Left colon (tissue), 2 donors: ENCODE measurements at places on chromosomes 7 and 10.

- DNase-seq = no peak
These were observed 382.6 kb downstream of the LRMDA start for GRCh38 chr10:75814014-75814413.

DNA sequence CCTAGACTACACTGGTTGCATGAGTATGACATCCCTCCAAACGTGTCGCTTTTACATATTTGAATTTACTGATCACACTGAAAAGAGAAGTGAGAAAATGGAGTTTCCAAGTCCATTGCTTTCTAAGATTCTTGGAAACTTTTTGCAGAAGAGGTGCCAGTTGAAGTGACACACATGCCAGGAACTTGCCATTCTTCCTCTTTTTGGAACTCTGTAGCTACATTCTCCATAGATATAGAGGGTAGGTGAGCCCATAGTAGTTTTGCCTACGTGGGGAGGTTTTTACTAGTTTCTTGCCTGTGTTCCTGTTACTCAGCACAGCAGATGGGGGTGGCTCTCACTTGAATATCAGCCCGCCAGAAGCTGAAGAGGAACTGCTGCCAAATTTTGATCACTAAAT, 286.6 kb upstream of the NRP1 start:
- DNase-seq = no peak

DNA sequence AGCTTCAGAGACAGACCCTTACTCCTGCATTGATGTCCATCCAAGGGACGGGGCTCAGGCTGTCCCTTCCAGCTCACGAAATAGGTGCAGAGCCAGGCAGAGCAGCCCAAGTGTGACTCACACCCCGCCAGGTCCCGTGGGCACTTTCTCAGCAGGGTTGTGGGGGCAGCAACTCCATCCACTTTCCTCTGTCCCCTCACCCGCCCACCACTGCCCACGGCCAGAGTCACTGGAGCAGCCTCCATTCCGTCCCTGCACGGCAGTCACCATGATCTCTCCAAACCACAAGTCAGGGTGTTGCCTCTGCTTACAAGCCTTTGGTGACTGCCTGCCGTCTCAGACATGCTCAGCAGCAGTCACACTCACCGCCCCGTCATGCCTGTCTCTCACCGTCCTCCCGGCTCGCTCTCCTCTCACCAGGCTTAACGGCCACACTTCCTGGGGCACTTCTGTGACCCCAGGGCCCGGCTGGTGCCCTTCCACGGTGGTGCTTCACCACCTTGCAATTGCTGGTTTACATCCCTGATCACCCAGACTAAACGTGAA, 39.3 kb downstream of the CALML3 start:
- peak; percentile 9 for DNase-seq

DNA sequence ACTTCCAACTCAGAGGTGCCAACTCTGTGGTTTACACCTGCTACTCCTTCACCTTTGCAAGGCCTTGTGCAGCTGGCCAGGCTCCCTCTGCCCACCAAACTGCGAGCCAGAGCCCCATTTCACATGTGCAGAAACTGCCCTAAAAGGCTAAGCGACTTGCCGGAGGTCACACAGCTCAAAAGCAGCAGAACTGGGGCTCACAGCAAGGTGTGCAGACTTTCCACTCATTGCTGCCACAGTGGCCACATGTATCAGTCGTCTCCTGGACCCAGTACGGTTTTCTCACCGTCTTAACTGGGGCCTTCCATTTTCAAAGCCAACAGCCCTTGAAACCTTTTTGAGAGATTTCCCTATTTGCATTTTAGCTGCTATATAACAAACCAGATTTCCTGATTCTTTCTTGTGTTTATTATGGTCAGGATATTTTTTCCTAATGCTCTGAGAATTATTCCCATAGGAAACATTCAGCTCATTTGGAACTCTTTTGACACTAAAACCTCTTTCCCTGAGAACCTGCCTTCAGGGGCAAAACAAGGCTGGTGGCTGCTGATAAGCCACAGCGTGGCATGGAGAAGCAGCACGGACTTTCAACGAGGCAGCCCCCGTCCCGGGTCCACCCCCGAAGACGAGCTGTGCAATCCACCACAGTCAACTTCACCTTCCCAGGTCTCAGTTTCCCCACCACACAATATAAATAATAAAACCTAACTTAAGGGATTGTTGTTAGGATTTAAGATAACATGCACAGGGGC, 29.9 kb downstream of the SORBS1 start:
- DNase-seq = no peak

DNA sequence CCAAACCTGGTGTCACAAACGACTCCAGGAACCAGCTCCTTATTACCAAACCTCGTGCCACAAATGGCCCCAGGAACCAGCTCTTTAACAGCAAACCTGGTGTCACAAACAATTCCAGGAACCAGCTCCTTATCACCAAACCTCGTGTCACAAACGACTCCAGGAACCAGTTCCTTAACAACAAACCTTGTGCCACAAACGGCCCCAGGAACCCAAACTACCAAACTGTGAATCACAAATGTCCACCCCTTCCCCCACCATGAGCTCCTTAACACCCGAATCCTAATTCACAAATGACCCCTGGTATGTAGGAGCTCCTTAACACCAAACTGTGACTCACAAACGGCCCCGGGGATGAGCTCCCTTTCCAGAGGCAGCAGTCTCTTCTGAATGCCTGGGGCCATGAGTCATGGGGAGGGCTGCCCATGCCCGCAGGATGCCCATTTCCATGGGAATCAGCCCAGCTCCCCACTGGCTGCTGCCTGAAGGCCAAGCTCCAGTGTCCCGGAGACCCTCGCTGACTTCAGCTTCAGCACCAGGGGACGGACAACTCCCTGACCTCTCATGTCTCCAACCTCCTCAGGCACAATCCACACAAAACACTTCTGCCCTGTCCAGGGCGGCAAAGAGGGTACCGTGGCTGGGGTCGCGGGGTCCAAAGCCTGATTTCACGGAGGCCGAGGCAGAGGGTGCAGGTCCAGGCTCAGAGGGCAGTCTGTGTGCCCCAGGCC, 213.1 kb downstream of the ELFN1 start:
- DNase-seq = no peak

DNA sequence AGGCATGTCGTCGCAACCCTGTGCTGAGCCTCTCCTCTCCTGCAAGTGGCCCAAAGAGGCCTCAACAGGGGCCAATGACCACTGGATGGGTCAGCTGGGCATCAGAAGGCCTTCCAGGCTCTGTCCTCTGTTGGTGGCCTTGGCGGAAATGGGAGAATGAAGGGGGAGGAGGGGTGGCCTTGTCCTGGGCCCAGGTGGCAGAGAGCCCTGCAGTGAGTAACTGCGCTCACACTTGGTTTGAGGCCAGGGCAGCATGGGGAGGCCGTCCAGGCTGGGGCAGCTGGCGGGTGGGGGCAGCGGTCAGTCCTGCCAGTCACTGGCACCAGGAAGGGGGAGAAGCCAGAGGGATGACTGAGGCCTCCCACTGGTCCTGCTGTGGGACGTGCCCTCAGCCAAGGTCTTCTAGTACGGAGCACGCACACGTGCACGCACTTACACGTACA, 59.8 kb downstream of the LHPP start:
- no peak for DNase-seq

DNA sequence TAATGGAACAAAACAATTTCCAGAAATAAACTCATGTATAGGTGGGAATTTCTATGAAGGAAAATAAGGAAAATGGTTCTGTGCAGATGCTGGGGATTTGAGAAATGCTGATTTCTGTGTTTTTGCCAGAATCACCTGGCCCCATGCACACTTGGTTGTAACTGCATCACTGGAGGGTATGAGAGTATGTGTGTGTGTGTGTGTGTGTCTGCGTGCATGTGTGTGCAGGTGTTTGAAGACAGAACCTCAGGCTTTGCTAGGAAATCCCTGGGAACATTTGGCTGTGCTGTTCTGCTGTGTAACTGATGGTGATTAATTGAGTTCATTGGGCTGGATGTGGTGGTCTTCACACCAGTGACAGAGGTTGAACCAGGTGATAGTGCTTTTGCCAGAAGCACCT, 141.6 kb downstream of the CAMK1D start:
- DNase-seq = no peak

DNA sequence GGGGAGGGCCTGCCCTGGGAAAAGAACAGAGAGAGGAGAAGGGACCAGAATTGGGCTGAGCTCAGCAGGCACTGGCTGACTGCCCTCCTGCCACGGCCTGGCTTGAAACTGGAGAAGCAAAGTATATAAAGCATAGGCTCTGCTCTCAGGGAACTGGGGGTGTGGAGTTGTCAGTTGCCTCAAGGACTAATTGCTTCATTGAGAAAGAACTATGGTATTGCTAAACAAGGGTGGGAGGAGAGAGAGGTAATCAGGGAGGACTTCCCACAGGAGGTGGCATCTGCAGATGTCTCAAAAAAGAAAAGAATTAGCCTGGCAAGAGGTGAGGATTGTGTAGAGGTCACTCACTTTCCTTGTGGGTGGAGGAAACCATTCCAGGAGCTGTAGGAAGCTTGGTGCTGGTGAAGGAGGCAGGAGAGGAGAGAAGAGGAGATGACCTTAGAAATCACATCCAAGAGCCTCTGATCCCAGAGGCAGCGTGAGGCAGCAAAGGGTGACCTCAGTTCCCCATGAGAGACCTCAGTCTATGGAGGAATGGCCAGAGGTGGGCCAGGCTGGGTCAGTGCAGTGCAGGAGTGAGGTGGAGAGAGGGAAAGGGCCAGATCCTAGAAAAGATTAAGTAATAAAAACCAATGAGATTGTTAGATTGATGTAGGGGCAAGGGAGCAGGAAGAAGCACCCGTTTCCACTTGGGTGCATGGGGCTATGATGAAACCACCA, 2.4 kb downstream of the PILRB start:
- DNase-seq = no peak

DNA sequence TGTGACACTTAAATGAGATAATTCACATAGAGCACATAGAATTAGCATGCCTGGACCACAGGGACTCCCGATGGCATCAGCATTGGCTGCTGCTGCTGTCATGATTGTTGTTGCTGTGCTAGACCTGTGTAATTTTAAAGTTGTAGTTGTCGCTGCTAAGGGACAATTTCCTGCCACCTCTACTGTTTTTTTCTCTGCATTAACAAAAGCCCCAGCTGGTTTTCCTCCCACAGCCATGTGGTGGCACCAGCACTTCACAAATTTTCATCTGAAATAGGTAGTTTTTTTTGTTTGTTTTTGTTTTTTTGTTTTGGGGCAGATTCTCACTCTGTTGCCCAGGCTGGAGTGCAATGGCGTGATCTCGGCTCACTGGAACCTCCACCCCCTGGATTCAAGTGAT, 25.4 kb upstream of the PRXL2A start:
- no peak for DNase-seq

GRCh38 chr7:100367676-100368613, 5.3 kb upstream of the PILRA start:
- DNase-seq = peak; percentile 45

- DNase-seq = no peak
These were observed 404.5 kb downstream of the INHBA start for GRCh38 chr7:41298409-41298808.
